Hematopoietic multipotent progenitor cell treated with erythropoietin and hydrocortisone succinate and interleukin-3 and kit ligand, for 6 days (in vitro differentiated cells): ENCODE measurements at places on chromosomes 12 and 14.

DNA sequence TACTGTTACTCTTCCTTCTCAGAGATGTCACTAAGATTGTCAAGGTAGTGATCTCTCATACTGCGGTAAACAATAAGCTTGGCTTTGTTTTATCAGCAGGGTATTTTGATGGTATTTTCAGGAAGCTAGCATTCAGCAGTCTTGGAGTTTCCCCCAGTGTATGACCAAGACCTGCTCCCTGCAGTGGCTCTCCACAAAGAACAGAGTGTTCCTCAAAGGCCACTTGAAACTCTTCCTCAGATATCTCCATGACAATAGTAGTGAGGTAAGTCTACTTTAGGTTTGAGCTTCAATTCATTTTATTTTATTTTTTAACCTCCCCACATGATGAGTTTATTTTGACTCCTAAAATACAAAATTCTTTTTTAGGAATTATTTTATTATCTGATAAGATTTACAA is 74.0 kb upstream of the G2E3 start:
- DNase-seq, result no peak

GRCh38 chr12:50188875-50189575 is 21.9 kb upstream of the CERS5 start:
- DNase-seq, result no peak

- DNase-seq, result no peak
These were observed 57.9 kb upstream of the STK38L start for GRCh38 chr12:27186022-27186839.

- DNase-seq, result no peak
These were observed 212.1 kb upstream of the FKBP4 start for GRCh38 chr12:2582631-2583030.

DNA sequence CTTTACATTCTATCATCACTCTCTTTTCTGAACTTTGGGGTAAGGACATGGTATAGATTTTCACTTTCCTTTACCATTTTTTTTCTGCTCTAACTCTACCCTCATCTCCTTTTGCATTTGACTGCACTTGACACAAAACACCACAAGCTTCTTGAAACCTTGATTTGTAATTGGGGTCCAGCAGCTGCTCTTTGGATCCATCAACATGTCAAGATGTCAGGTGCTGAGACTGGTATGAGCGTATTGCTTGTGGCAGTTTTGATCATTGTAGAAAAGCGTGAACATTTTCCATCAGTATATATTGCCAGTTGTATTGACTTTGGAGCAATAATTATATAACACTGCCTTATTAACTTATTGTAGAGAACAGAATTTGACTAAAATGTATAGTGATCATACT is 838.6 kb downstream of the TRHDE start:
- no peak for DNase-seq

- no peak for DNase-seq
These were observed 85.4 kb downstream of the PTCSC3 start for GRCh38 chr14:36091096-36091495.

DNA sequence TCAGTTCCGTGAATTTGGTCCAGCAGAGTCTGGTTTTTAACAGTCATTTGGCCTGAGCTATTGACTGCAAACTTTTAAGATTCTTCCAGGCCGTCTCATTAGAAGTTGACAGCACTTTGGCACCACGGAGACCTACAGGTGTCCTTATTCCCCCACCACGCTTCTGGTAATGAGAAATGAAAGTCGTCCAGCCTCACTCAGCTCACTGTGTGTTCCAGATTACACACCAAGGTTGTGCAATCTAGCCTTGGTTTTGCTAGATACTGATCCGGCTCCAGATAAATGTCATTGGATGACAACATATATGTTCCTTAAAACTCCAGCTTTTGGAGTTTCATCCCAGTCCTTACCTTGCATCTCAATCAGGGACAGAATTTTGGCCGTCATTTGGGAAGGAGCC is 210.4 kb downstream of the CHST11 start:
- peak; percentile 72 for DNase-seq

DNA sequence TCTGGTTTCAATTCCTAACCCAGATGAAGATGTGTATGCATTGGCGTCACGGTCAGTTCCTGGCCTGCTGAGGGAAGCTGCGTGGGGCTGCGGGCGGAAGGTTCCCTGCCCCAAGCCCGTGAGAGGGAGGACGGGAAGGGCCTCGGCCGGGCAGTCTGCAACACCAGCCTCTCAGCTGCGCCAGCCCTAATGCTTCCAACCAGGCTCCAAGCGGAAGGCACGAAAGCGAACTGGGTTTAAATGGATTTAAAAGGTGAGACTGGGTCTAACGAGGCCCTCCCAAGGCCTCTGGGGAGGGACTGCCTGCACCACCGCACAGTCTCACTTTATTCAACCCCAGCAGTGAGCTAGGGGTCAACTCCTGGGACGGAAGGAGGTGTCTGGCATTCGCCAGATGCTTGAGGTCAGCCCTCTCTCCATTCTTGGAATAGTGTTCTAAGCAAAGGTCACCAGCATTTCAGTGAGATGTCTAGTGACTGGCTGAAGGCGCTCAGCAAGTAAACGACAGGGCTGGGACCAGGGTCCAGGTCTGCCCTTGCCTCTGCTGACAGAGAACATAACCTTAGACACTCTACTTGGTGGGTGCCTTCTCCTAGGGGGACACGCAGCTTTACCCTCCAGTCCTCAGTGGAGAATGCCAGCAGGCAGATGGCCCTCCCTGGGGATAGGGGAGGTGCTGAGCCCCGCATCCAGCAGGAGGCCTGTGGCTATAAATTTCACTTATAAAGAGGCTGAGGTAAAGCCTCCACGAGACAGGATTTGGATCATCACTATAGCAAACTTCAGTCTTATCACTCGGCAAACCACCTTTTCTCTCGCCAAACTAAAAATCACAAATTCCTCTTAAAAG is 92.2 kb downstream of the PIWIL1 start:
- no peak for DNase-seq

- DNase-seq, result no peak
These were observed 3.1 kb downstream of the MCRS1 start for GRCh38 chr12:49564686-49565405.

GRCh38 chr14:57921377-57921776 is 55.5 kb upstream of the SLC35F4 start:
- DNase-seq, result no peak

GRCh38 chr12:100675432-100675831 is 101.9 kb downstream of the GAS2L3 start:
- DNase-seq, result peak; percentile 34

- no peak for DNase-seq
These were observed 5.0 kb downstream of the KRT76 start for GRCh38 chr12:52772188-52772587.

DNA sequence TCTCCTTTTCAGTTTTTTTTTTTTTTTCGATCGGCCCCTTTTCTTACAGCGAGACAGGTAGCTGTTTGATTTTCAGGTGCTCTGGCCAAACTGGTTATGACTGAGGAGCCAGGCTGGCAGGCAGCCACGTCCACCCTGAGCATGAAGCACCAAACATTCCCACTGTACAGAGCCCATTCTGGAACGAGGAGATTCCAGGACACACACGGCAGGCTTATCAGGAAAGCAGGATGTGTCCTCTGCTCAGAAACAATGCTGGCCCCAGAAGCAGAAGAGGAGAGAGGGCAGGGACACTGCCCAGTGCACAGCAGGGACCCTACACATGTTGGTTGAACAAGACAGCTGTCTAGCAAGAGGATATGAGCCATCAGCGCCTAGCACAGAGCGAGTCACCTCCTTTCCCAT is 3.7 kb upstream of the KRT2 start:
- no peak for DNase-seq

DNA sequence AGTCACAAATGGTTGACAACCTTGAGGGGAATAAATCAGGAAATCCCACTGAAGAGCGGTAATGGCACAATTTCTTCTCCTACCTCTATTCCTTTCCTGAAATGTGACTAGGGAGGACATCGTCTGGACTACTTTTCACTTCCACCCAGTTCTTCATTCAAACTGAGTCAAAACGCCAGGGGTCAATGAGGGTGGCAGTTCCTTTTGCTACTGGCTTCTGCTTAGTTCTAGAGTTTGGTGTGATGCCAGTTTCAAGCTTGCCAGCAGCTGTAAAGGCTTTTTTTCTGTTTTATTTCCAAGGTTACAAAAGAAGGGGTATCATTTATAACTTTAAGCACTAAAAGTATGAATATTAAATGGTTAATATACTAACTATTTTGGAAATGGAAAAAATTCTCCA is 286.5 kb downstream of the SOX5 start:
- DNase-seq, result no peak

- DNase-seq, result peak; percentile 4
These were observed 45.5 kb downstream of the SPATA7 start for GRCh38 chr14:88430976-88431375.

DNA sequence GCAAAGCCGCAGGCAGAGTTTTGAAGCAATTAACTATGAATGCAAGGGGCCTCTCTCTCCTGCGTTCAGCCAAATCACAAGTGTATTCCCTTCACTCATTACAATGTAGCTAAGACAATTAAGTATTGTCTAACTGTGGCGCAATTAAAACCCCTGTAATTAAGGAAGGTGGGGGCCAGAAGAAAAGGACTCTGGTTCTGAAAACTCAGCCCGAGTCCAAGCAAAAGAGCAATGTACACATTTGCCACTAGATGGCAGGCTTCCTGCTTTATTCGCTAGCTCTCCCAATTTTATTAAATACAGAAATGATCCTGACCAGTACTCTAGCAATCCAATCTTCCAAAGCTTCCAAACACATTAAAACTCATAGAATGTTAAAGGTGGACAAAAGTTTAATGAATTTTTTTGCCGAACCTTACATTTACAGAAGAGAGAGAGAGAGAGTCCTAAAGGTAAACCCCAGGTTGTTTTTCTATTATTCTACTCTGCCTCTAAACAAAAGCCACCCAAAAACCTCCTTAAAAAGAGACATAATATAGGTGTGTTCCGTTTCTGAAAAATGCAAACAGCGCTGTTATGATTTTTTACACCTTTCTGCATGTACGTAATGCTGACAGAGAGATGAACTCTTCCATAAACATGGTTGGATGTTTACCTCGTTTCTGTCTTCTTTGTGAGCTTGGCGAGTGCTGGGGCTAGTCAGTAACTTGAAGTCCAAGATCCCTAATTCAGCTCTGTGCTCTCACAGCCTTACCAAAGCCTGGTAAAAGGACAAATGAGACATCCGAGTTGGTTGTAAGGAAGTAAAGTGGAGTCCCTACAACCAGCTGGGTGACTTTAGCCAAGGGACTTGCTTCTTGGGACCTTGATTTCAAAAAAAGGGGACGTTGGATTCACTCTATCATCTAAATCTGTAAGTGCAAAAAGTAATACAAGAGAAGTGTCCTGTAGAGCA is 50.9 kb upstream of the VASH1 start:
- peak; percentile 86 for DNase-seq

DNA sequence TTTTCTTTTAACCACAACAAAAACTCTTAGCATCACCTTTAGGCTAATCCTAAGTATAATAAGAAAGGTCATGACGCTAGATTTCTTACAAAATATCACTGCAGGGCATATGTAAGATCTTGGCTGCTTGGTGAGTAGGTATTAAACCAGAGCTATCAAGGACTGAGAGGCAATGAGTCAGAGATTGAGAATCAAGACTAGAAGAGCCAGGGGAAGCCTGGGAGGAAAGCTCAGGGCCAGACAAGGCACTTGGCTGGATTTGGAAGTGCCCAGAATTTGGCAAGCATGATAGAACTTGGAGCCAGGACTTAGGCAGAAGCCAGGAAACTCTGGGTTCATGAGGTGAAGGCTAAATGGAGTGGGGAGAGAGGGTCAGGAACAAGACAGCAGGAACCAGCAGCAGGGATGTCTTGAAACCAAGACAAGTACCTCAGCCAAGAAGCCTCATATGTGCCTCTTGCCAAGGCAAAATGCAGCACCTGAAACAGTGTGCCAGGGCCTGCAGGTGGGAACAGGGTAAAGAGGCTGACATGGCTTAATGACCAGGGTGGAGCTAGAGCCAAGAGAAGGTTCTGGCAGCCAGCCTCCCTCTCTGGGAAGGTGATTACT is 49.9 kb downstream of the PTHLH start:
- DNase-seq, result no peak

GRCh38 chr14:65346895-65347294 is 65.6 kb upstream of the FUT8 start:
- no peak for DNase-seq

- no peak for DNase-seq
These were observed 22.5 kb downstream of the SYNE2 start for GRCh38 chr14:63875311-63875710.

DNA sequence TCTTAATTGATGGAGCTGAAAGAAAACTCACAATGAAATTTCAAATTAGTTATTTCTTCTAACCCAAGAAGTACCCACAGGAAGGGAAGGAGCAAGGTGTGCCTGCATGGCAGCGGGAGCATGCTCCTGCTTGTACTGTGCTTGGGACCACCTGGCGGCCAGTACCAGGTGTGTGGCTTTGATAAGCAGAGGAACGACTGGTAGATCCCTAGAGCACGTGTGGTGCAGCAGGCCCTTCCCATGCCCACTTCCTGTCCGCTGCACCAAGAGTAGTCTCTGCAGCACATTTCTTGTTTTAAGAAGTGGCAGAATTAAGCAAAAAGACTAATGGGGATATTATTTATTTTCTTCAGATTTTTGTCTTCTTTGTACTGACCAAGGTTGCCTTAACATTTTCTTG is 122.3 kb upstream of the ATF1 start:
- DNase-seq, result peak; percentile 91

DNA sequence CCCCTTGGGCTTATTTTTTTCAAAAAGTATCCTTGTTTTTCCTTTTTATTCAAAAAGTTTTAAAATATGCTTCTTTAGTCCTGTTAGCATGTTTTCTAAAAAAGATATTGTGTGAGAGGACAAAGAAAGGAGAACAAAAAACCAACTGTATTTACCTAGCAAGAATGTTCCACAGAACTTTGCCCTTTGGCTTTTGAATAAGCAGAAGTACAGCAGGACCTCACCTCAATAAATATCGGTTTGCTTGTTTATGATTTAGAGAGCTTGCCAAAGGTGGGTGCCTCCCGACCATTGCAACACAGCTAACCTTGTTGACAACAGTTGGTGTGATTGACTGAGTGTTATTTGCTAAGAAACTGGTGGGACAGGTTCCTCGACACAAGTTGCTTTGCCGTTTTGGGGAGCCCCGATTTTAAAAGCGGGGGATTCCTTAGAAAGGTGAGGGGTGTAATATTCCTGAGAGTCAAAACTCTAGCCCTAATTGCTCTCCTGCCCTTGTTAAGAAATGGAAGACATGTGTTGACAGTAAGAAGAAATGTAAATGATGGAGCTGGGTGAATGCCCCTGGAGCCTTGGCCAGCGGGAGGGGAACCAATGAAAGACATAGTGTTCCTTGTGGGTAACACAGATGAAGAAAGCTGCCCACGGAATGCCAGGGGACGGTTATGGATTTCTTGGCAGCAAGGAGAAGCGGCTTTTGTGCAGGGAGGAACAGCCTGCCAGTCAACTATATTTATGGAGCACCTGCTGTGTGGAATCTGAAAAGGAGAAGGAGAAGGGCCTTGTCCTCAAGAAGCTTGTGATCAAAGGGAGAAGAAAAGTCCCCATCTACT is 13.7 kb downstream of the MYBPC1 start:
- no peak for DNase-seq

DNA sequence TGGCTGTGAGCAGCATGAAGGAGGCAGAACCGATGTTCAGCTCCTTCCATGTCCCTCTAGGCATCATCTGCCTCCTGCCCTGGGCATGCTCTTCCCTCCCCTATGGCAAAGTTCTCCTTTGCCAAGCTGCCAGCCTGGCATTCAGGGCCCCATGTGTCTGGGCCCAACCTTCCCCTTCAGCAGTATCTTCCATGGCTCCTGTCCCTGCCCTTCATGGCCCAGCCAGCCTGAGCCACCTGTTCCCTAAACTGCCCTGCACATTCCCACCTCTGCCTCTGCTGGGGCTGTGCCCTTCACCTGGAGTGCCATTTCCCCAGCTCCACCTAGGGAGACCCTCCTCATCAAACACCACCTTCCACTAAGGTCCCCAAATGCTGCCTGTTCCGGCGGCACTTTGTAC is 74.0 kb upstream of the TCL1A start:
- DNase-seq, result no peak

GRCh38 chr12:100793182-100793581 is 1.4 kb upstream of the ANO4 start:
- DNase-seq, result no peak
